Activated CD4-positive, CD25-positive, alpha-beta regulatory T cell (primary cell): ENCODE measurements at places on chromosomes 1 and 21.

GRCh38 chr1:67997746-67998145 lies 52.7 kb downstream of the DIRAS3 start:
- DNase-seq, result no peak

GRCh38 chr1:231603598-231604275 lies 22.9 kb upstream of the DISC1 start:
- no peak for DNase-seq

- DNase-seq, result no peak
Measured at GRCh38 chr21:38954588-38955004, 148.9 kb downstream of the ETS2 start.

- DNase-seq, result no peak
Measured at GRCh38 chr1:18001725-18002124, 105.9 kb upstream of the IGSF21 start.

DNA sequence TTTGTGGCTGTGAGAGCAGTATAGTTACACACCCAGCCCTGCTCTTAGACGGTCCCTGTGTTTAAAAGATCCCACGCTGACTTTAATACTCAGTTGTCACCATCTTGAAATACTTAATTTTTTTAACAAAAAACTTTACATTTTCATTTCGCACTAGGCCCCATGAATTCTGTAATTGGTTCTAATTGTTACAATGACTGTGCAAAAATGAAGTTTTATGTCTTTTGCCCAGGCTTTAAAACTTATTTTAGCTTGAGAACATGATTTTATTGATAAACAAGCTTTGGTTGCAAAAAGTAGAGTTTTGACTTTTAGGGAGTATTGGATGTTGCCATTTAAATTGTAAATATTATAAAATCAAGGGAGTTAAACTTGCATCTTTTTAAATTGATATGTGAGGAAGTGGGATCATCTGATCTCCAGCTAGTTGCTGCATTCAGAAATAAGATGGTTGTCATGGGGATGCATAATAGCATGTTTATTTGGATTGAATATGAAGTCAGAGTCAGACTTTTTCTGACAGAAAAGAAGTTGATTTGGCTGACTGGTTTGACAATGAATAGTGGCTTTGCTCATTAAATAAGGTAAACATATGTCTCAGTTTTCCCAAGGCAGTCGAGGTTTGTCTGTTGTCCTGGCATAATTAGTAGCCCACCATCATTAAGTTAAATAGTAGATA lies 23.0 kb upstream of the CRP start:
- DNase-seq, result no peak

DNA sequence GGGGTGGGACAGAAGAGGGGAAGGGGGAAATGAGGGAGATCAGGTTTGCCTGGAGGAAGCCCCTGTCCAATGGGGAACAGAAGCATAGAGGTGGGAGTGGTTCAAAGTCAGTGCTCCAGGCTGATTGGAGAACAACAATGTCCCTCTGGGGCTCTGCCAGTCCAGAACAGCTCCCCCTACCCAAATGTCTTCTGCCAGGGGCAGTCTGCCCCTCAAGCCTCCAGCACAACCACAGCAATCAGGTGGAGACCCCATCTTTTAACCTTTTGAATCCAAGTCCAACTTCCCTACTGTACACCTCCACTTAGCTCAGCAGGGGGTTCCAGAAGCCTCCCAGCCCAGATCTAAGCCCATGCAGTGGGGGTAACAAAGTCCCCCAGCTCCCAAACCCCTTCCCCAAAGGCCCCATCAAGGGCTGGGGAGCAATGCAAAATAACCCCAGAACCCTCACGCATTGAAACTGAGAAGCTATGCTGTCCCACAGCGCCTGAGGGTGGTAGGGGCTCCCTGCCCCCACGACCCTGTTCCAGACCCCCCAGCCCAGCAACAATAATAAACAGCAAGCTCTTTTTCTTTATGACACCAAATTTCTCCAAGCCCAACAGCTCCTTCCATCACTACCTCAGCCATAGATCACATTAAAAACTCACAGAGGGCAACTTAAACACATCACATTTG lies 3.3 kb downstream of the AHDC1 start:
- no peak for DNase-seq

- no peak for DNase-seq
Measured at GRCh38 chr1:24179251-24179840, 7.7 kb downstream of the IFNLR1 start.

- no peak for DNase-seq
Measured at GRCh38 chr1:201503397-201504176, 3.3 kb downstream of the CSRP1 start.

DNA sequence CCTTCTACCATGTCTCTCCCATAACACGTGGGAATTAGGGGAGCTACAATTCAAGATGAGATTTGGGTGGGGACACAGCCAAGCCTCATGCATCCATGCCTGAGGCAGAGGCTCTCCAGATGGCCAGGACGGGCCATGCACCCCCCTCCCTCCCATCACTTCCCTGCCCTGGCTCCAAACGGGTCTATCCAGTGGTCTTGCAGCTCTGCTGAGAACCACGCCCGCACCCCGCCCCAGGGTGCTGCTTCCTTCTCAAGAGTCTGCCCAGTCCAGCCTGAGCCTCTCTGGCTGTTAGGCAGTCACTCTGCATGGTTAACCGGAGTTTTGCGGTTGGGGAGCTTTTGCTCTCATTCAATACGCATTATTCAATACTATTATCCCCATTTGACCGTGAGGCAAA lies 131.5 kb upstream of the TMEM51 start:
- no peak for DNase-seq
